Uterus (tissue), 4 donors: ENCODE measurements at places on chromosomes 6 and 20. TPM values are rescaled to one million over a fixed set of nuclear protein-coding genes. Genes with fewer than 3 reads are reported as not detected.

The COL21A1 gene
- total RNA-seq: 2.4 TPM

The PCK1 gene
- 1.4 TPM for total RNA-seq

The FAM110A gene
- 5.1 TPM for total RNA-seq

The NKX2-4 gene
- total RNA-seq: not detected

The EPPIN gene
- total RNA-seq: 0.97 TPM

The TAGAP gene
- total RNA-seq: 2.4 TPM

The ASF1A gene
- 2.8 TPM for total RNA-seq

- no peak overlapping the region for H3K27ac ChIP-seq
- DNase-seq: no peak
- peaks cover 4% of the 10 kb centered on the region for H3K4me1 ChIP-seq
- no peak overlapping the region for H3K4me3 ChIP-seq
- no peaks in the 10 kb centered on the region for H3K36me3 ChIP-seq
Measured at GRCh38 chr6:90186026-90186425, 110.6 kb downstream of the BACH2 start.

GRCh38 chr6:87220997-87221396 lies 65.6 kb downstream of the ZNF292 start:
- no peak overlapping the region for H3K4me3 ChIP-seq
- no peak overlapping the region for H3K27ac ChIP-seq
- H3K4me1 ChIP-seq: peaks cover under 1% of the 10 kb centered on the region
- H3K36me3 ChIP-seq: no peaks in the 10 kb centered on the region
- DNase-seq: no peak

DNA sequence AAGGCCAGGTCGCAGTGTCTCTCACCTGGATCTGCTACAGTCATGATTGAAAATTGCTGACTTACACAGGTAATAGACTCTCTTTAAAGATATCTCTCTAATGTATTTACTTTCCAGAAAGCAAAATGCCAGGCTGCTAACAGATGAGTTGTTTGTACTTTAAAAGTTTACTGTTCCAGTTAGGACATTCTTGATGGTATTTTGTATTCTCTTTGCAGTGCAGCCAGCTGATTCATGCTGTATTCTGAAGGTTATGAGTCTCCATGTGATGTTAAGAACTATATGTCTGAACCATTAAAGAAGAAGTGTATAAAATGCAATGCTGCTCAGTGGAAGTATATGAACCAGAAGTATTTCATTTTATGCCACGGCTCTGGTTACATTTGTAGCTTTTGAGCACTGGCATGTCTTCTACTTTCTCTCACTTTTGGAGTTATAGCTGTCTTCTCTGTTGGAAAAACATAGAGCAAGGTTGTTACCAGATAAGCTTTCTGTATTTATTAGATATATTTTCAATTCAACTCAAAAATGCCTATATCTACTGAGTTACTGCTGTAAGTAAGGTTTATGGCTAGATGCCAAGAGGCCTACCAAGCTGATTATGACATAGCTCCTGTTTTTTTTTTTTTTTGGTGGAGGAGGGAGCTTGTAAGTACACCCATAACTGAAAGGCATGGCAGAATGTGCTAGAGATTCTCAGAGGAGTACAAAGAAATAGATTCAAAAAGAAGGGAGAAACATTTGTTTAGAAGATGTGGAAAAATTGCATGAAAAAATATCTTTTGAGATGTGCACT lies 130.5 kb upstream of the MAN1A1 start:
- H3K27ac ChIP-seq: no peak overlapping the region
- H3K36me3 ChIP-seq: no peaks in the 10 kb centered on the region
- DNase-seq: no peak
- no peaks in the 10 kb centered on the region for H3K4me1 ChIP-seq

DNA sequence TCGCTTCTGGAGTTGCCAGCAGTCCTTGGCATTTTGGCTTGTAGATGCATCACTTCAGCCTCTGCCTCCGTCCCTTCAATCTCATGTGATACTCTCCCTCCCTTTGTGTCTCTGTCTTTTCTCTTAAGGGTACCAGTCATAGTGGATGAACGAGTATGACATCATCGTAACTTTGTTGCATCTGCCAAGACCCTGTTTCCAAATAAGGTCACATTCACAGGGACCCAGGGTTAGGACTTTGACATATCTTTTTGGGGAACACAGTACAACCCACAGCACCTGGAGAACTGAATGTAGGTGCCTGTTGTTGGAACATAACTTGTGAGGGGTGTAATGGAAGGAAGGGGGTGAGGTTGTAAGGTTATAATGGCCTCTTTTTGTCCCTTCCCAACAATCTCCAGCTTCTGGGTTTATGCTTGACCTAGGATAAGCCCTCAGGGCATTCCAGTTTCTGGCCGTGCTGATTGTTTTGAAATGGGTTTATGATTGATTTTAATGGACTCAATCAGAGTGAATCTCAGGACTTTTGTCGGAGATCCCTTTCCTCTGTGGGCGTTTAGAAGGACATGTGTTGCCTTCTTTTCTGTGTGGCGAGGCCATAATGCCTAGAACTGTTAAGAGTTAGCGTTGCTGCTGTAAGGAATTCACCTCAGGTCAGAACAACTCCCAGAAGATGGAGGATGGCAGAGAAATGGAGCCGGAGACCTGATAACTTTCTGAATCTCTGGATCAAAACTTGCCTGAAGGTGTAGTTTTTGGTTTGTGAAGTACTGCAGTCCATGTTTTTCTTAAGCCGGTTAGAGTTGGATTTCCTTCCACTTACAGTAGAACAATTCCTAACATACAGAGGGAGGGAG lies 9.2 kb downstream of the ATRN start:
- no peaks in the 10 kb centered on the region for H3K27me3 ChIP-seq
- no peak for DNase-seq

DNA sequence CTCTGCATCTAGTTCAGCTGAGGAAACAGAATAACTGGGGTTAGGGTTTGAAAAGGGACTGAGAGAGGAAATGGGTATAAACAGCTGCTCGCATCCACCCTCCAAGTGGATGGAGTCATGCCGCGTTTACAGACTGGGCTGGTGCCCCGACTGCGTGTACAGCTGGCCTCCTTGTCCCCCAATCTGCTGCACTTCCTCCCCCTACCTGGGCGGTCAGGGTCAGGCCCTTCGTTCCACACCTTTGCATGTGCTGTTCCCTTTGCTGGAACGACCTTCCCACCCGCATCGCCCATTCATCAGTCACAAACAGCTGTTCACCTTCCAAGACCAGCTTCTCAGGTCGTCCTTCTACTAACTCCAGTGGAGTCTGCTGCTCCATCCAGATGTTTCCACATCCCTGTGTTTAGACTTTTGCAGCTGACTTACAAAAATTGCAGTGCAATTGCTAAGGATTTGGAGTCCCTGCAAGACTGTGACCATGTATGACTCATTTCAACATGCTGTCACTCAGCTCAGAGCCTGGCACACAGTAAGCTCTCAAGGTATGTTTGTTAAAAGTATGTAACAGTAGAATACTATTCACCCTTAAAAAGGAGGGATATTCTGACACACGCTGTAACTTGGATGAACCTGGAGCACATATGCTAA lies 129.3 kb downstream of the DTNBP1 start:
- H3K27ac ChIP-seq: no peak overlapping the region
- no peaks in the 10 kb centered on the region for H3K4me1 ChIP-seq
- no peak for DNase-seq
- H3K4me3 ChIP-seq: no peak overlapping the region
- no peaks in the 10 kb centered on the region for H3K27me3 ChIP-seq

DNA sequence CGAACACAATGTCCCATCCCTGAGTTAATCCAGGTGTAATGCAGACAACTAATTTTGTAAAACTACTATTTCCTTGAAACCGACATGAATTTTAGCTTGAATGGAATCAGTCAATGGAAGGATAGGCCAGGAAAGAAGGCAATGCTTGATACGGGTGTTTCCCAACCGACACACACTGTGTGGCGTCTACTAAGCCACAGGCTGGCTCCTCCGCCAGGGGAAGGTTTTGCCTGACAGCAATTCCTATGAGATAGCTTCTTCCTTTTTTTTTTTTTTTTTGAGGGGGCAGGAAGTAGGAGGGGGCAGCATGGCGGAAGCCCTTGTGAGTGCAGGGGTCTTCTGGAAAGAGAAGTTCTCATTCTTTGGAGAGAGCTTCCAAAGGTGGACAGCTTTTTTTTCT lies 12.0 kb upstream of the LAMA4 start:
- no peak overlapping the region for H3K27ac ChIP-seq
- H3K27me3 ChIP-seq: no peaks in the 10 kb centered on the region
- DNase-seq: no peak
- no peaks in the 10 kb centered on the region for H3K36me3 ChIP-seq
- H3K4me1 ChIP-seq: no peaks in the 10 kb centered on the region

DNA sequence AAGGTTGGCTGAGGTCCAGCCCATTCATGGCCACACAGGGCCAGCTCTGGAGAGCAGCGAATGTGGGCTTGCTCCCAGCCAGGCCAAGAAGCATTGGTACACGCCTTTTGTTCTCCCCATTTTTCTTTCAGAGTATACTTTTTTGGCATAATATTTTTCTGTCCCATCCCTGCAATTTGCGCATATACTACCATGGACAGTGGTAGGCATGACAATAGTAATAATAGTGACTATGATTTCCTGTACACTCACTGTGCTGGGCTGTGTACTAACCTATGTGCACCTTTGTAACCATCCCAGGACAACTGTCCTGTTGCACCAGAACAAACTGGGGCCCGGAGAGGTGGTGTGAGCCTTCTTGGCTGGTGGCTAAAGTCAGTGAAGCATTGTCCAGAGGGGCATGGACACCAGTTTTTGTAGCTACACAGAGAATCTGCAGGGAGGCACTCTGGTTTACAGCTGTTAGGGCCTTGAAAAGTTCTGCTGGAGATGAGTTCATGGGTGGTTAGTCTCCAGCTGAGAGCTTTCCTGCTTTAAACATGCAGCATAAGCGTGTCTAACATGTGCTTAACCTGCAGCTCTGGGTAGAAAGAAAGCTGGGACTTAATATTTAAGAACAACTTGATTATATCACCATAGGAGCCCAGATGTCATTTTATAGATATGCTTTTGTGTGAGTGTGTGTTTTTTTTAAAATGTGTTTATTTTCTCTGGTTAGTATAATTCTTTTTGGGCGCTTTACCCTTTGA lies 38.2 kb downstream of the DTD1 start:
- no peaks in the 10 kb centered on the region for H3K36me3 ChIP-seq
- peak overlapping the region; percentile 26 for H3K27ac ChIP-seq
- no peaks in the 10 kb centered on the region for H3K4me1 ChIP-seq
- DNase-seq: no peak
- H3K4me3 ChIP-seq: no peak overlapping the region
- no peaks in the 10 kb centered on the region for H3K27me3 ChIP-seq

- no peak overlapping the region for H3K4me3 ChIP-seq
- H3K27me3 ChIP-seq: no peaks in the 10 kb centered on the region
- no peak overlapping the region for H3K27ac ChIP-seq
- H3K36me3 ChIP-seq: no peaks in the 10 kb centered on the region
- DNase-seq: no peak
Measured at GRCh38 chr20:23007886-23008655, 27.0 kb upstream of the SSTR4 start.

DNA sequence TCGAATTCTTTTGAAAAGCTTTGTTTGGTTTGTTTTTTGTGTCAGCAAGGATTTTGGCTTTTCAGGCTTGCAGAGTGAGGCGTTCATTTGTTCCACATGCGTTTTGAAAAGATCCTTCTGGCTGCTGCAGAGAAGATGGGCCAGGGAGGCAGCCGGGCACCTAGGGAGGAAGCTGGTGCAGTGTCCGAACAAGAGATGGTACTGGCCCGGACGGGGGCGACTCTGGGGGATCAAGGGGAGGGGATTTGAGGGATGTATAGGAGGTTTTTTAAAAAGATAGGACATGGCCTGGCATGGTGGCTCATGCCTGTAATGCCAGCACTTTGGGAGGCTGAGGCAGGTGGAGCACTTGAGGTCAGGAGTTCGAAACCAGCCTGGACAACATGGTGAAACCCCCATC lies 55.3 kb downstream of the DLGAP4 start:
- H3K4me3 ChIP-seq: no peak overlapping the region
- DNase-seq: no peak
- H3K27ac ChIP-seq: no peak overlapping the region
- no peaks in the 10 kb centered on the region for H3K27me3 ChIP-seq
- H3K4me1 ChIP-seq: no peaks in the 10 kb centered on the region

- no peak overlapping the region for H3K4me3 ChIP-seq
- DNase-seq: no peak
- H3K27me3 ChIP-seq: no peaks in the 10 kb centered on the region
- H3K36me3 ChIP-seq: no peaks in the 10 kb centered on the region
Measured at GRCh38 chr6:24387818-24388217, 14.9 kb upstream of the MRS2 start.

- H3K36me3 ChIP-seq: no peaks in the 10 kb centered on the region
- H3K27me3 ChIP-seq: no peaks in the 10 kb centered on the region
- H3K27ac ChIP-seq: no peak overlapping the region
- no peak for DNase-seq
- H3K4me3 ChIP-seq: no peak overlapping the region
Measured at GRCh38 chr20:8220716-8221115, 88.7 kb downstream of the PLCB1 start.

DNA sequence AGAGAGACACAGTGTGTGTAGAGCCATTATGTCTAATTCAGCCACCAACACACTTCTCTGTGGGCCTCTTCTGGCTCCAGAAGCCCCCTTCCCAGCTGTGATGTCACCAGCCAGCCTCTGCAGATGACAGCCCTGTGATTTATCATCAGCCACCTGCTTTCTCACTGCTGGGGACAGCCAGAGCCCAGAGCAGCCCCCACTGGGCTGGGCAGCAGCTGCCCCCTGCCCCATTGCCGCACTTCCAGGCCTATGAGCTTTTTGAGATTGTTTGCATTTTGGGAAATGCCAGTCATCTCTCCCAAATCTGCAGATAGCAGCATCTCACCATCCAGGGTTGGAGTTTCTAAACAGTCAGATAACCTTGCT lies 21.9 kb upstream of the STX16 start:
- no peaks in the 10 kb centered on the region for H3K27me3 ChIP-seq
- no peak overlapping the region for H3K27ac ChIP-seq
- no peaks in the 10 kb centered on the region for H3K4me1 ChIP-seq
- no peak for DNase-seq

- no peak overlapping the region for H3K4me3 ChIP-seq
- H3K27ac ChIP-seq: no peak overlapping the region
- no peak for DNase-seq
- H3K4me1 ChIP-seq: no peaks in the 10 kb centered on the region
- H3K27me3 ChIP-seq: no peaks in the 10 kb centered on the region
Measured at GRCh38 chr20:49700411-49701185, 13.1 kb downstream of the B4GALT5 start.

- H3K27ac ChIP-seq: no peak overlapping the region
- no peak overlapping the region for H3K4me3 ChIP-seq
- H3K36me3 ChIP-seq: no peaks in the 10 kb centered on the region
- H3K4me1 ChIP-seq: no peaks in the 10 kb centered on the region
- DNase-seq: no peak
Measured at GRCh38 chr6:104835782-104836181, 23.9 kb downstream of the HACE1 start.

DNA sequence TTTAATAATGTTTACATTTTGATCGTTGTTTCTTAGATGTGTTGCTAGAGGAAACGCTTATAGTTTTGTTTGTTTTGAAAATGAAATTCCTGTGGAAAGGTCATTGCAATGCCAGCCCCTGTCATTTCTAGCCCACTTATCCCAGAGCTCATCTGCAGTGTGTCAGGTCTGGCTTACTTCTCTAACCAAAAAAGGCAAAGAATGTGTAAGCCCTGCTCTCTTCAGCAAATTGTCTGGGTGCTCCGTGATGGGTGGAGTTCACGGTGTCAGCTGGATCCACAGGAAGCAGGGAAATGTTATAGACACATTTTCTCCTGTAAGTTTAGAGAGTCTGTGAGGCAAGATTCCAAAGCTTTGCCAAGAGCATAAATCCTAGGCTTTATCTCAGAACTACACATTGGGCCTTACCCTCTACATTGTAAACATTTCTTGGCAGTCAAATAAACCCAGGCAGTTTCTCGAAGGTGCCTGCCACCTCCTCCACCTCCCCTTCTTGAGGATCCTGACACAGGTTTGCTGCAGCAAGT lies 50.9 kb downstream of the RPRD1B start:
- no peak overlapping the region for H3K4me3 ChIP-seq
- peak overlapping the region; percentile 68 for H3K27ac ChIP-seq
- H3K27me3 ChIP-seq: no peaks in the 10 kb centered on the region
- DNase-seq: peak; percentile 40
- peaks cover 10% of the 10 kb centered on the region for H3K4me1 ChIP-seq
